ENCODE measurements at places on chromosomes 3 and 15.

GRCh38 chr3:143224716-143225115 lies 105.1 kb downstream of the CHST2 start:
- no peak for DNase-seq

GRCh38 chr15:59995568-59996297 lies 8.4 kb upstream of the FOXB1 start:
- no peak for DNase-seq

DNA sequence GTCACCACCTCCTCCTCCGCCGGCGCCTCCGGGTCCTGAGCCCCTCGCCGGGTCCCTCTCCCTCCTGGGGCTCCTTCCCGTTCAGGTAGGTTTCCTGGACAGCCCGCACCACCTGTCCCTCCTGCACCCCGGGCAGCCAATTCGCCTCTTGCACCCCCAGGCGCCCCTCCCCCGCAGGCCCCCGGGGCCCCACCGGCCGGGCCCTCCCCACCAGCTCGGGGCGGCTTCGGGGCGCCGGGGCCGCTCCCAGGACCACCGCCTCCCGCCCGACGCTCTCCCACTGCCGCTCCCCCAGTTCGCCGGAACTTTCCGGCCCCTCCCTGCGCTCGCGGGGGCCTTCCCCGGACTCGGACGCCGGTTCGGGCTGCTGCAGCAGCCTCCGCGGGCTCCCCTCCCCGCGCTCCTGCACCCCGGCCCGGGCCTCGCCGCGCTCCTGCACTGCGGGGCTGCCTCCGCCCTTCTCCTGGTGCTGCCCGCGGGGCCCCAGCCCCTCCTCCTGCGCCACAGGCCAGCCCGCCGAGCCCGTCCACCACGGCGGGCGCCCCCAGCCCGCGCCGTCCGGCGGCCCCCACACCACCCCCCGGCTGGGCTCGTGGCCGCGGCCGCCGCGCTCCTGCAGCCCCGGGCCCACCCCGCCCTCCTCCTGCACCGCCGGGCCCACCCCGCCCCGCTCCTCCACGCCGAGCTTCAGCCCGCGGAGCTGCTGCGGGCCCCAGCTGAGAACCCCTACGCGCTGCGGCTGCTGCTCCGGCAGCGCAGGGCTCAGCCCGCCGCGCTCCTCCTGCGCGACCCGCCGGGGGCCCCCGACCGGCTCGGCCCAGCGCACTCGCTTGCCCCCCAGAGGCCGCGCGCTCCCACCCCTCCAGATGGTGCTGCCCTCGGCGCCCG lies 587 bp upstream of the TNK2 start:
- DNase-seq: no peak

GRCh38 chr3:66483409-66483906 lies 17.4 kb downstream of the LRIG1 start:
- DNase-seq: no peak

GRCh38 chr15:65789759-65790425 lies 2.2 kb downstream of the DENND4A start:
- no peak for DNase-seq

GRCh38 chr3:13347390-13347950 lies 72.7 kb downstream of the NUP210 start:
- no peak for DNase-seq

DNA sequence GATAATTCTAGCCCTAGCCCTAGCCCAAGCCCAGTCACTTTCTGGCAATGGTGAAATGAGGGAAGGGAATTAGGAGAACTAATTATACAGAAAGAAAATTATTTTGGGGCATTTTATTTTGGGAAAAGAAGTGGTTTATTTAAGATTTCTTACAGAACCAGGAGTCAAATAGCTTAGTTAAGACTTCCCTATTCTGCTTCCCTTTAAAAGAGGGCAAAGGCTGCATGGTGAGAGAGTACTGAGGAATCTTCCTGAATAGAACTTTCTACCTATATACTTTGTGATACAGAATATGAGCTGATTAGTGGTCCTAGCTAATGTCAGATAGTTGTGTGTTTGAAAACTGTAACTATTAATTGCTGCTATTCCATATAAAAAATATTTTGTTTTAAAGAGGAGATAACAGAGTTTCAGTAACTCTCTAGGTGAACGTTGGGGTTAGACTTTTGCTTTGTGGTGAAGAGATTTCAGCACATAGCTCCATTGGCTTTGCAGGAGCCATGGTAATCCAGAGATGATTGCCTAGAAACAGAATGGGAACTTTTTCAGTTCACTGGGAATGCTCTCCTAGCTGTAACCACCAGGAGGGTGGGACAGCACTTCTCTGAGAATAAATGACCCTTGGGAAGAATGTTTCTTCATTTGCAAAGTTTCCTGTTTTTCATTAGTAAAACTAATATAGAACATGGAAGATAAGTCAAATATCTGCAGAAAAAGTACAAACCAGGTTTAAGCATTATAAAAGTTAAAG lies 5.3 kb upstream of the GCSAM start:
- DNase-seq: no peak

DNA sequence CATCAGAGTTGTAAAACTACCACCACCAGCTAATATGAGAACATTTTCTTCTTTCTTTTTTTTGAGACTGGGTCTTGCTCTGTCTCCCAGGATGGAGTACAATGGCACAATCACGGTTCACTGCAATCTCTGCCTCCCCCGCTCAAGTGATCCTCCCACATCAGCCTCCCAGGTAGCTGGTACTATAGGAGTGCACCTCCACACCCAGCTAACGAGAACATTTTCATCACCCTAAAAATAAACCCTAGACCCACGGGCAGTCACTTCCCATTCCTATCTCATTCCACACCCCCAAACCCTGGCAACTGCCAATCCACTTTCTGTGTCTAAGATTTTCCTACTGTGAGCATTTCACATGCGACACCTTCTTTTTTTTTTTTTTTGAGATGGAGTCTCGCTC lies 130.9 kb downstream of the ATP10A start:
- DNase-seq: no peak

DNA sequence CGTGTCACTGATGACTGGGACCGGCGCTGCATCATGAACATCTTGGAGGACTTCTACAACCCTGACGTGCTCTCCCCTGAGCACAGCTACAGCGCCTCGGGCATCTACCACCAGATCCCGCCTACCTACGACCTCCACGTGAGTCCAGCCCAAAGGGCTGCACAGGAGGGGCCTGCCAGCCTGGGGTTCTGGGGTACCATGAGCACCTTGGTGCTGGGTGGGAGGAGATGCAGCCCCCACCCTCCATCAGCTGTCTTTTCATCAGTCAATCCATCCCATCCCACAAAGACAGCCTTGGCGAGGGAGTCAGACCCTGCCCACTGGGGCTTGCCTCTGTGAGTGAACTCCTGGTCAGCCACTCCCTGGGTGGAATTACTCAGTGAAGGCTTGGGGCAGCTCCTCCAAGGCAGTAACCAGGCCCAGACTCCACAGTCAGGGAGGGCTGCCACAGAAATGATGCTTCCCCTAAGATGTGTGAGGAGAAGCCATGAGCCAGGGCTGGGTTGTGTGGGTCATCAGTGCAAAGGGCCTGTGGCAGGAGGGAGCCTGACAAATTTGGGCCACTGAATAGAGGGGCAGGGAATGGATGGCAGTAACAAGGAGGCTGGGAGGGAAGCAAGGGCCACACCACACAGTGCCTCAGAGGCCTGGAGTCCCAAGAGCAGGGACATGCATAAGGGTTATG lies 47.9 kb downstream of the SEMA3G start:
- no peak for DNase-seq

DNA sequence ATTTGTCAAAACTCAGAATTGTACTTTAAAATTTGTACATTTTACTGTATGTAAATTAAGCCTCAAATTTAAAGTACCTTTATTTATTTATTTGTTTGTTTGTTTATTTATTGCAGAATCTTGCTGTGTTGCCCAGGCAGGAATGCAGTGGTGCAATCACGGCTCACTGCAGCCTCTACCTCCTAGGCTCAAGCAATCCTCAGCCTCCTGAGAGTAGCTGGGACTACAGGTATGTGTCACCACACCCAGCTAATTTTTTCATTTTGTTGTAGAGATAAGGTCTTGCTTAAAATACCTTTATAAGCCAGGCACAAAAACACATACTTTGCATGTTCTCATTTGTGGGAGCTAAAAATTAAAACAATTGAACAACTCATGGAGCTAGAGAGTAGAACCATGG lies 37.4 kb downstream of the CHST14 start:
- no peak for DNase-seq

All from activated T-cell treated with anti-CD3 and anti-CD28 coated beads for 1 hour (primary cell).